ENCODE measurements at places on chromosomes 16 and 17. TPM values are rescaled to one million over a fixed set of nuclear protein-coding genes. Genes with fewer than 3 reads are reported as not detected.

DNA sequence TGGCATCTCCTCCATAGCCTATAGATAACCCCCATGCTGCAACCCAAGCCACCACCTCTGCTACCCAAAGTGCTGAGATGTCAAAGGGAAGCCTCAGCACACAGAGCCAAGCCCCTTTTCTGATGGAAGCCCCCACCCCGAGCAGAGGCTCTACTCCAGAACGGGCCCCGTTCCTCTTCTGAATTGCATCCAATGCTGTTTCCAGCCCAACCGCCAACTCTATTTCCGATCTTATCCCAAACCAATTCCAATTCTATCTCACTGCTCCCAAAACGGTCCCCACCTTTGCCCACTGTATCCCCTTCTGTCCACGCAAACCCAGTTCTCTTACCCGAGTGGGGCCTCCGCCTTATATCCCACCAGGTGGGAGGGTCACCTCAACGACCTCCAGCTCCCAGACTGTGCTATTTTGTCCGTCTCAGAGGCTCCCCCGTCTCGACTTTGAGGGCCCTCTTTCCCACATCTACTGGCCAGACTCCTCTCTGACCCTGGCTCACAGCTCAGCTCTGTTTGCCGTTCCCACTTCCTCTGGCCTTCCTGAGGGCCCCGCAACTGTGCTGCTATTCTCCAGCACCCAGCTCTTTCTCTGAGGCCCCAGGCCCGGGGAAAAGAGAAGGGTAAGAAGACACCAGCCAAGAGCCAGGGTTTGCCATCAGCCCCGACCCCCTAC lies 487 bp downstream of the SRL start:
- no peak for DNase-seq

- DNase-seq, result peak; percentile 98
Measured at GRCh38 chr16:87806641-87807546, 41.1 kb upstream of the KLHDC4 start.

- no peak for DNase-seq
Measured at GRCh38 chr16:54533856-54534490, 247.4 kb upstream of the IRX3 start.

Gene PRSS8
- 15.0 TPM for total RNA-seq

Gene ARL5C
- not detected for total RNA-seq

Gene NAGS
- total RNA-seq, result 25.3 TPM

DNA sequence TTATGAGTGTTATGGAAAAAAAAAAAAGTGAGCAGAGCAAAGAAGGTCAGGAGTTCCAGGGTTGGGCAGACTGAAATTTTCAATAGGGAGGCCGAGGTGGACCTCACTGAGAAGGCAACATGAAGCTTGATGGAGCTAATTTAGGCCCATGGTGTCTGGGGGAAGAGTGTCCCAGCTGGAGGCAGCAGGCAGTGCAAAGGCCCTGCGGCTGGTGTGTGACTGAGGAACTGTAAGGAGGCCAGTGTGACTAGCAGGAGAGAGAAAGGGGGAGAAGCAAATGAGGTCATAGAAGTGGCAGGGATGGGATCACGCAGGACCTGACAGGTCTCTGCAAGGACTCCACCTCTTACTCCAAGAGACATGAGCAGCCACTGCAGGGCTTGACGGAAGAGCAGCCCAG lies 10.2 kb downstream of the ARHGEF15 start:
- DNase-seq, result no peak

- no peak for DNase-seq
Measured at GRCh38 chr17:80773243-80773991, 218.2 kb upstream of the CHMP6 start.

- DNase-seq, result no peak
Measured at GRCh38 chr17:56597495-56597990, 4.0 kb downstream of the NOG start.

Gene RCVRN
- not detected for total RNA-seq

DNA sequence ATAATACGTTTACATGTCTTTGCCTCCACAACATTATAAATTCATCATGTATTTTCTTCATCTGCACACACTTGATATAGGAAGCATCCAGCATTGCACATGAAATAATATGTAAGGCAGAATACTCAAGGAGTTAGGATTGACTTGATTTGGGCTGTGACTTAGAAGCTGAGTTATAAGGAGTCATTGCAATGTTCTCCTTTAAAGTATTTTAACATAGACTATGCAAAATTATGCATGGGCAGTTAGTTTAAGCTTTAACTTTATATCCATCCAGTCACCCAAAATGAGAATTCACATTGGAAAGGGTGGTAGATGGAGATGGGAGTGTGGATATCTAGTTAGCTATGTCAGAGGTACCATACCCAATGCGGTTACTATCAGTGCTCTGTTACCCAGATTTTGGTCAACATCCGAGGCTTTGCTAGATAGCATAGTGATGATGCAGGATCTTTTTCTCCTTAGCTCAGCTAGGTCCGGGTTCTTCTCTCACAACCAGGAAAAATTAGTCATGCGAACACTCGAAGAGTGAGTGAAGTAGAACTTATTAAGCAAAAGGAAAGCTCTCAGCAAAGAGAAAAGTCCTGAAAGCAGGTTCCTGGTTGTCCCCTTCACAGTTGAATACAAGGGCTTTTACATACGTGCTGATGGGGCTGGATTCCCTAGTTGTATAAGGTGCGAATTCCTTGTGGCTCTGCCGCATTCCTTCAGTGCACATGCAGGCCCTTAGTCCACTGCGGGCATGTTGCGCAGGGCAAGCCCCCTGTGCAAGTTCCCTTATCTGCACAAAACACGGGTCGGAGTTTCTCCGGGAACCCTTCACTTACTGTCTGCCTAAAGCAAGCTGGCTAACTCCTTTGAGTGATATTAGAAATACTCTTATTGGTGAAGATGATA lies 73.1 kb upstream of the FAM20A start:
- DNase-seq, result peak; percentile 21

GRCh38 chr16:2155091-2155950 lies at the start of gene TRAF7:
Gene TRAF7 (plus strand): TSS chr16:2155782. CDS start chr16:2163921, 8,139 bp downstream.
- peak; percentile 100 for DNase-seq

DNA sequence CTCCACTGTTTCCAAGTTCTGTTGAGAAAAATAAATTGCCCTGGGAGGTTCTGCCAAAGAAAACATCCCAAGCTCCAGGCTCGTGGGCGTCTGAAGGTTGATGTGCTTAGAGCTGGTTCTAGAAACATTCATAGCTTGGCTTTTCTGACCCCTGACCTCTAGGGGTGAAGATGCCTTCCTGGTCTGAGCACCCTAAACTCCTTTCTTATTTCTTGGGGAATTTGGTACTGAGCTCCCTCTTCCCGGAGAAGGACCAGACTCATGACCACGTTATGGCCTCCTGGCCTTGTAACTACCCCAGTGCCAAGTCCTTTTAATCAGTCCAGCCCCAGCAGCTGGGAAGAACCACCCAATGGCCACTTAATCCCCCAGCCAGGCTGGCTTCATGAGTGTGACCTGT lies 66.4 kb downstream of the MYH11 start:
- DNase-seq, result no peak

GRCh38 chr16:23500212-23500861 lies 10.0 kb downstream of the GGA2 start:
- DNase-seq, result no peak

DNA sequence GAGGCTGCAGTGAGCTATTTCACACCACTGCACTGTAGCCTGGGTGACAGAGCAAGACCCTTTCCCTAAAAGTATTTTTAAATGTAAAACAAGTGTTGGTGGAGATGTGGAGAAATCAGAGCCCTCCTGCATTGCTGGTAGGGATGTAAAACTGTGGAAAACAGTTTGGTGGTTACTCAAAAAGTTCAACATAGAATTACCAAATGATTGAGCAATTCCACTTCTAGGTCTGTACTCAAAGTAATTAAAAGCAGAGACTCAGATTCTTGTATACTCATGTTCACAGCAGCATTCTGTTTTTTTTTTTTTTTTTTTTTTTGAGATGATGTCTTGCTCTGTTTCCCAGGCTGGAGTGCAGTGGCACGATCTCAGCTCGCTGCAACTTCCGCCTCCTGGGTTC lies 141.8 kb downstream of the PITPNC1 start:
- no peak for DNase-seq

DNA sequence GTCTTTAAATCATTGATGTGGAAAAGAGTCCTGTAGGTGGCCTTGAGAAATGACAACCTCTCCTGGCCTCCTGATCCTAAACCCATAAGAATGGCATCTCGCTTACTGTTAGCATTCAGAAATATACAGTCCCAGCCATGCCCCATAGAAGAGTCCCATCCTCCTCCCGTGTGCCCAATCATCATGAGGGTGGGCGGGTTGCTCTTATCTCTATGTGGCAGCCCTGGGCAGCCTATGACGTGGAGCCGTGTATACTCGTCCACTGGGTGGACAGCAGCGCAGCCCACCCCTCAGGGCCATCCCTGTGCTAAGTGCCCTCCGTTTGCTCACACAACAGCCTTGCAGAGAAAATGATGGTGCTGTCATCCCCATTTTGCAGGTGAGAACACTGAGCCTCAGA lies 105.3 kb downstream of the AMFR start:
- no peak for DNase-seq

Gene GJD3
- 0.53 TPM for total RNA-seq

- peak; percentile 30 for DNase-seq
Measured at GRCh38 chr17:76793775-76794174, 55.9 kb downstream of the MFSD11 start.

- no peak for DNase-seq
Measured at GRCh38 chr17:82416771-82417170, 1.4 kb upstream of the HEXD start.

Gene KRTAP9-8
- total RNA-seq, result not detected

GRCh38 chr17:2450016-2450650 lies 49.3 kb upstream of the MNT start:
- DNase-seq, result no peak

- peak; percentile 76 for DNase-seq
Measured at GRCh38 chr16:19116711-19117449, 3.1 kb downstream of the ITPRIPL2 start.

Gene PCYT2
- total RNA-seq, result 29.5 TPM

- no peak for DNase-seq
Measured at GRCh38 chr17:15659236-15659635, 24.9 kb downstream of the TRIM16 start.

DNA sequence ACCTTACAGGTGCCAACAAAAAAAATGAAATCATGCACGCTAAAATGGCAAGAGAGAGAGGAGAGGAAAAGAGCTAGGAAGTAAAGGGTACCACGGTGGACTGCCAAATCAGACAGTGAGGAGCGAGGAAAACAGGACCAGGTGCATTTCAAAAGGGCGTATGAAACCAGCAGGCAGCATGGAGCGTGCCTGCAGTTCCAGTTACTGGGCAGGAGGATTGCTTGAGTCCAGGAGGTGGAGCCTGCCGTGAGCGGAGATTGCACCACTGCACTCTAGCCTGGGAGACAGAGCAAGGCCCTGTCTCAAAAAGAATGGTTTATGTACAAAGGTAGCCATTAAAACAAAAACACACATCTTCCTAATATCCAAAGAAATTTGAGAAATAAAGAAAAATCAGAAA lies 16.4 kb downstream of the USP36 start:
- DNase-seq, result no peak

GRCh38 chr17:19567216-19568015 lies 33.8 kb downstream of the SLC47A1 start:
- DNase-seq, result no peak

GRCh38 chr16:1651974-1652312 lies 26.1 kb upstream of the JPT2 start:
- DNase-seq, result no peak

GRCh38 chr16:22147853-22148252 lies 14.5 kb upstream of the SDR42E2 start:
- DNase-seq, result no peak

- DNase-seq, result no peak
Measured at GRCh38 chr17:78349891-78350642, 9.8 kb downstream of the SOCS3 start.

- DNase-seq, result no peak
Measured at GRCh38 chr17:55238931-55239297, 25.8 kb upstream of the HLF start.

DNA sequence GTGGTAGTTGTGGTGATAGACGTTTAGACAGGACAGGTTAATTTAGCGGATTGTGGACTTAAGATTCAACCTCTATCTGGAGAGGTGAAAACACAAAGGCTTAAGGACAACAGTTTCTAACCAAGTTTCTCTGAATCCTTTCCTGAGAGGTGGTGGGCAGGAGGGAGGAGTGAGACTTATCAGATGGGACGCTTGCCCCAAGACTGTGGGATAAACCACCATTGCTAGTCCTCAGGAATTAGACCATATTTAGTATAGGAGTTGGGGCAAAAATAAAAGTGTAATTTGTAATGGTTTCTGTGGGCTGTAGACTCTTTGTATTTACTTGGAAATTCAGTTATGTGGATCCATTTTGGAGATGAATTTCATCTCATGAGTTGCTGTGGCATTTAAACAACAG lies 6.6 kb downstream of the PDP2 start:
- no peak for DNase-seq

Gene YBX2
- total RNA-seq, result 0.26 TPM

GRCh38 chr16:78213751-78214150 lies 114.3 kb downstream of the WWOX start:
- no peak for DNase-seq

- no peak for DNase-seq
Measured at GRCh38 chr17:14051692-14052091, 17.6 kb upstream of the COX10 start.

Gene TMEM256
- total RNA-seq, result 67.7 TPM

DNA sequence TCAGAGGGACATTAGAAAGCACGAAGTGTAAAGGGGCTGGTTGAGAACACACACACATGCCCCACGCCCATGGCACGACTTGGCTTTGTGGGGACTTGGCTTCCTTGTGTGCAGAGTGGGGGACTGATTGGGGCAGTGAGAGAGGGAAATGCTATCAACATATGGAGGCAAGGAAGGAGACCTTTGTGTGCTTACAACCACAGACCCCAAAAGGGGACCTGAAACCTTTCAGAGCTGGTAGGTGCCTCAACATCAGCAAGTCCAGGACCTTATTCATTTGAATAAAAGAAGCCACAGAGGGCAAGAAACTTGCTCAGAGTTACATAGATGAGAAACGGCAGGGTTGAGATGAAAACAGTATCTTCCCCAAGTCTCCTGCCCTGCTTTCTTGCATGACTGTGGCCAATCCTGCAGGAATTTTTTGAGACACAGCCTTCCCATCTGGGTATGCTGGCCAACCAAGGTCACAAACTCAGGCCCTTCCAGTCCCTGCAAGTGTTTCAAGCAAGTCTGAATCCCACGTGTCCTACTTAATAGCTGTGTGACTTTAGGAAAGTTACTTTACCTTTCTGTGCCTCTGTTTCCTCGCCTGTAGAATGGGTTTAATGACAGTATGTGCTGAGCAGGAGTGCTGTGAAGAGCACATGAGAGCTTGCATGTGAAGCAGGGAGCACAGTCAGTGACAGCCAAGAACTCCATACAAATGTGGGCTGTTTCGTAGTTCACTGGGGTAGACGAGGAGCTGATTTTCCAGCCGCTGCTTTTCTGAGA lies 26.2 kb downstream of the C16orf78 start:
- no peak for DNase-seq

GRCh38 chr16:67451061-67451703 lies 20.3 kb downstream of the HSD11B2 start:
- no peak for DNase-seq

- DNase-seq, result no peak
Measured at GRCh38 chr17:7094652-7095019, 14.6 kb upstream of the CLEC10A start.

- DNase-seq, result peak; percentile 89
Measured at GRCh38 chr17:41500131-41500911, 5.1 kb downstream of the KRT13 start.

Gene PIK3R5
- total RNA-seq, result not detected

Gene SLC12A3
- not detected for total RNA-seq

Gene NOD2
- total RNA-seq, result 11.6 TPM

Measured in bronchial epithelial cell (primary cell).